Testis (tissue), 5 donors: ENCODE measurements at places on chromosomes 7 and 10.

DNA sequence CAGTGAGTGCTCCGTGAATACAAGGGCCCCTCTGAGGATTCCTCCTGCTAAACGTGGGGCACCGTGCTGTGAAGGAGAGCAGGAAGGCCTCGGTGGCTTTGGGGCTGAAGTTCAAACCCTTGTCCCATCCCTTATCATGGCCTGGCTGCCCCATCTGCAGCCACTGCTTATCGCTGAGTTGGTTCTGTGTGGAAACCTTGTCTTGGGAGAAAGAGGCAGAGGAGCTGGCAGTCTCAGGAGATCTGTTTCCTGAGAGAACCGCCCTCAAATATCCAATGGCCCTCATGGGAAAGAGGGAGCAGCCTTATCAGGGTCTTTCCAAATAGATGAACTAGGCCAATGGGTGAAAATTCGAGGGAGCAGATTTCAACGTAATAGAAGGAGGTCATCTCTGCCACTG lies 52.0 kb upstream of the NRF1 start:
- H3K4me3 ChIP-seq, result no peak overlapping the region
- H3K27me3 ChIP-seq, result no peaks in the 10 kb centered on the region
- no peak overlapping the region for H3K27ac ChIP-seq
- no peak for DNase-seq
- H3K4me1 ChIP-seq, result no peaks in the 10 kb centered on the region
- no peaks in the 10 kb centered on the region for H3K36me3 ChIP-seq

GRCh38 chr10:106296750-106297392 lies 867.6 kb downstream of the SORCS1 start:
- H3K4me3 ChIP-seq, result no peak overlapping the region
- no peaks in the 10 kb centered on the region for H3K27me3 ChIP-seq
- no peaks in the 10 kb centered on the region for H3K4me1 ChIP-seq
- H3K36me3 ChIP-seq, result no peaks in the 10 kb centered on the region
- DNase-seq, result no peak
- no peak overlapping the region for H3K27ac ChIP-seq

DNA sequence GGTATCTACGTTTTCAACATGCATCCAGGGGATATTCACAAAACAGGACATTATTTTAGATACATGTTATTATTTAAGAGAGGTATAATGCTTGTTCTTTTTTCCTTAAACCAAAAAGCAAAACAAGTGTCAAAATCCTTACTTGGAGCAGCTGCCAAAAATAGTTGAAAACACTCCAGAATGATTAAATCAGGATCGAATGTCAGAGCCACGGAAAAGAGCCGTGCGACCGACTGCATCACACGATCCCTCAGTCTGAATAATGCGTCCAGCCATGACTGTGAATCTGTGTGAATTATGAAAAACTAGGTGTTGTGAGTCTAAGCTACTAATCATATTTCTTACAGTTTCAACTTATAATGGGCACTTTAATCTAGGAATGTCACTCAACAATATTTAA lies 126.0 kb downstream of the PARD3 start:
- H3K36me3 ChIP-seq, result no peaks in the 10 kb centered on the region
- DNase-seq, result no peak
- H3K4me3 ChIP-seq, result no peak overlapping the region
- no peaks in the 10 kb centered on the region for H3K27me3 ChIP-seq
- H3K4me1 ChIP-seq, result no peaks in the 10 kb centered on the region
- no peak overlapping the region for H3K27ac ChIP-seq

GRCh38 chr7:112596981-112597380 lies 116.2 kb downstream of the LSMEM1 start:
- H3K4me1 ChIP-seq, result no peaks in the 10 kb centered on the region
- H3K27ac ChIP-seq, result no peak overlapping the region
